ENCODE measurements at places on chromosomes 11 and 22.

- no peak for DNase-seq
Observed at GRCh38 chr11:99814021-99814420, 793.3 kb downstream of the CNTN5 start.

GRCh38 chr11:70838198-70838597, 414.2 kb downstream of the SHANK2 start:
- no peak for DNase-seq

GRCh38 chr11:44808053-44808753, 81.4 kb downstream of the TSPAN18 start:
- no peak for DNase-seq

- DNase-seq: no peak
Observed at GRCh38 chr22:25332386-25332785, 112.9 kb downstream of the CRYBB2 start.
